ENCODE measurements at places on chromosomes 2 and 18.

GRCh38 chr18:65298422-65298821 lies 452.4 kb upstream of the CDH7 start:
- no peak for DNase-seq

GRCh38 chr2:227789803-227790202 lies 23.8 kb upstream of the CCL20 start:
- DNase-seq, result no peak

DNA sequence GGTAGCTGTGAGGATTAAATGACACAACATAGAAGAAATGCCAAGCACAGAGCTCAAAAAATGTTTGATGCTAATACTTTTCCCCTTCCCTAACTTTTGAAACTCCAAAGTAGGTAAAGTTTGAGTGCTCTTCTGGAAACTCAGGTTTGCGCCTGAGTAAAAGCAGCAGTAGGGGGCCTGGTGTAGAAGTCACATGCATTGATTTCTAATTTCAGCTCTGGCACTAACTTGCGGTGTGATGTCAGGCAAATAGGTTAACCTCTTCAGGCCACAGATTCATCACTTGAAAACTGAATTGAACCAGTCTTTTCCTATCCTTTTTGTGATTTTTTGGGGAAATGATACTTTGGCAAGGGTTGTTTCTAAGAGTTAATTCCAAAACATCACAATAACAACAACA lies 27.2 kb downstream of the LHCGR start:
- no peak for DNase-seq

DNA sequence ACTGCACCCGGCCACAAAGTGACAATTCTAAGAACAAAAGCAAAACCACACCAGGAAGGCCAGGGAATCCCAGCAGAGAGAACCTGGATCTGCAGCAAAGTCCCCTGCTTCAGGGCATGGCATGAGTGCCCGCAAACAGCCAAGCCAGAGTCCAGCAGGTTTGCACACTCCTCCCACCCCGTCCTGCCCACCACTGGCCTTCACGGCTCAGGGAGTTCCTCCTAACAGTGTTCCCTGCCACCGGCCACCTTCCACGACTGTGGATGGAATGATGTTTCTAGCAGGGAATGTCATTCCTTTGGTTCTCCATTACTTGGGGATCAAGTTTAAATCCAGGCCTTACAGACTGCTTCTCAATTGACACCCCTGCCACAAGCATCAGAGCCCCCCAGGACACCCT lies 42.0 kb upstream of the B3GNT7 start:
- DNase-seq, result no peak

DNA sequence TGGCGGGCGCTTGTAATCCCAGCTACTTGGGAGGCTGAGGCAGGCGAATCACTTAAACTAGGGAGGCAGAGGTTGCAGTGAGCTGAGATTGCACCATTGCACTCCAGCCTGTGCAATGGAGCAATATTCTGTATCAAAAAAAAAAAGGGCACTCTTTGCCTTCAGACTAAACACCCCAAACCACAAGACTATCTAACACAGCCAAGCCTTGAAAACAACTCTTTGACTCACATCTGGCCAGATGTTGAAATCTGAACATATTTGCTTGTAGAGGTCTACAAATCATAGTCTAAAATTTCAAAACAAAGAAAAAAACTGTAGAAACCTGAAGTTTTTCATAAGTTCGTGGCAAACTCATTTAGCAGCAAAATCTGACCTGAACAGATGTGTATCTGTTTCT lies 94.9 kb downstream of the FAM161A start:
- DNase-seq, result no peak

GRCh38 chr2:187050409-187050998 lies 201.5 kb upstream of the ZSWIM2 start:
- DNase-seq, result no peak

GRCh38 chr2:172792711-172793110 lies 57.1 kb downstream of the RAPGEF4 start:
- DNase-seq, result no peak

GRCh38 chr2:31522786-31523185 lies 58.0 kb downstream of the SRD5A2 start:
- DNase-seq, result no peak

- DNase-seq, result no peak
Measured at GRCh38 chr2:231890896-231891513, 35.2 kb downstream of the NPPC start.

- no peak for DNase-seq
Measured at GRCh38 chr2:101400506-101401325, 13.4 kb upstream of the CREG2 start.

GRCh38 chr2:234880551-234881211 lies 71.1 kb upstream of the SH3BP4 start:
- no peak for DNase-seq

- DNase-seq, result no peak
Measured at GRCh38 chr2:233912691-233913423, 4.3 kb upstream of the TRPM8 start.

DNA sequence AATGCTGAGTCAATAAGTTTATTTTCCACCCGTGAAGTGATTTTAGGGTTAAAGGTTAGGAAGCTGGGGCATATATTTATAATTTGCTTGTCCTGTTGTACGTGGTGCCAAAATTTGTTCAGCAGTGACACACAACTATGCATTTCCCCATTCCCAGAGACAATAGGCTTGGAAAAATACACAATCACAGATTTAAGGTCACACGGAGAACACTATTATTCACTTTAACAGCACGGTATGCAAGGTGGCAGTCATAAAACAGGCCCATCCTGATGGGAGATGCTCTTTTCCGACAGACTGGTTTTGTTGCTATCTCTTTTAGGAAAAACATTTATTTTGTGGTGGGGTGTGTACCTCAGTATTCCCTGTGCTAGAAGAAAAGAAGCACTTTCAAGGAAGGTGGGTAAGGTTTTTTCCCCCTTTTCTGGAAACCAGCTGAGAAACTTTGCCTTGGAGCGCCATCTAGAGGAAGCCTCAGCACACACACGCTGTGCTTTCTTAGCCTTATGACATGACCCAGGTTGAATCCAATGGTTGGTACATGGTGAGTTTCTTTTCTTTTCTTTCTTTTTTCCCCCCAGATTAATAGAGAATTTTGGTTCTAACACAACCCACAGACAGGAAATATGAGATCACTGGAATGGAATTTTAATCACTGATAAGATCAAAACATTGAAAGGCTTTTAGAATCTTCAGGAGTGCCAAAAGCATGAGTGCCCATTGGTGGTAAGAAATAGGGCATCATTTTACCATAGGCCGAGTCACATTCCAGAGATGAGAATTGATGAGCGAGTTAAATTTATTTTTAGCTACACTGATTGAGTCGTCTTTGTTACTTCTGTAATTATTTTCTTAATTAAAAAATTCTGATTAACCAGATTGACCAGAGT lies 332.1 kb downstream of the AGPS start:
- DNase-seq, result peak; percentile 10

Measured in stimulated activated CD8-positive, alpha-beta memory T cell treated with anti-CD3 and anti-CD28 coated beads, Interleukin-4, amount 100 ng/mL, for 1 hour (primary cell).